ENCODE measurements at places on chromosomes 13 and 19.

DNA sequence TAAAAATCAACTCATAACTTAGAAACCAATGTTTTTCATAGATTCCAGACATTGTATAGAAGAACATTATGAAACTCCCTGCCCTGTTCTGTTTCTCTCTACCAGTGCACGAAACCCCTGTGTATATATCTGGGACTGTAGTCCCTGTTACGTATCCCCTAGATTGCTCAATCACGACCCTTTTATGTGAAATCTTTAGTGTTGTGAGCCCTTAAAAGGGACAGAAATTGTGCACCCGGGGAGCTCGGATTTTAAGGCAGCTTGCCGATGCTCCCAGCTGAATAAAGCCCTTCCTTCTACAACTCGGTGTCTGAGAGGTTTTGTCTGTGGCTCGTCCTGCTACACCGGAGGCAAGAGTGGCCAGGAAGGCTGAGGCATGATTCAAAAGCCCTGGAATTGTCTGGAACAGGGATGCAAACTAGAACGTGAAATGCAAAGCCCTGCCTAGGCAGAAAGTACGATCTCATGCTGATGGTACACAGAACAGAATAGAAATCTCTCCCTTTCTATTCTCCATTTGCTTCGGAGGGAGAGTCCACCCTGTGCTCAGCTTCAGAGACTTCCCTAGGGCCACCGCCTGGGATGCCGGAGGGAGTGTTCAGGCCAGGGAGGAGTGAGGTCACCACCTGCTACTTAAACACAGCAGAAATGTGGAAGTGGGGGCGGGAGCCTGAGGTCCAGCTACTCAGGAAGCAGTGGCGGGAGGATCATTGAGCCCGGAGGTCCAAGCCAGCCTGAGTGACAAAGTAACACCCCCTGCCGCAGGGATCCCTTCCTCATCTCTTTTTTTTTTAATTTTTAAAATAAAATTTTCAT lies 758 bp upstream of the ZNF888 start:
- DNase-seq: peak; percentile 41

DNA sequence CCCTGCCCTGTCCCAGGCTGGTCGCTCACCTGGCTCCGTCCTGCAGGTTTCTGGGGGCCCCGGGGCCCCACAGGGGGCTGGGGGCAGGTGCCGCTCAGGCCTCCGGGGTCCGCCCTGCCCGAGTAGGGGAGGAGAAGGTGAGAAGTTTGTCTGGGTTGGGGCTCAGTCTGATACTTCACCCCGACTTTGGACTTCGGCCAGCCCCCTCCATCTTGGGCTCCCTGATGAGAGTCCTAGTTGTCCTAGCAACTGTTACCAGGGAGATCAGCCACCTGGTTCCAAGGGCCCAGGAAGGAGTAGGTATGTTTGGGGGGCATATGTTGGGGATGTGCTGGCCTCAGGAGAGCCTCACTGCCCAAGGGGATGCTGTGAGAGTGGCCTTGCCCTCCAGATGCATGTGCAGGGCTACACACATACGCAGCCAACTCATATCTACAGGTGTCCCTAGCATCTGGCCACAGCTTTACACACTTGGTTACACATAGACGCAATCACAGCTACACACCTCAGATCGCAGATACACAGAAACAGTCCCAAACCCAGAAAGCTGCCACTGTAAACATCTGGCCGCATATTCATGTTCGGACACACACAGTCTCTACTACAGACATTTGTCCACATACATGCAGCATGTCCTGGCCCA lies 3.4 kb downstream of the NUMBL start:
- DNase-seq: no peak

- DNase-seq: no peak
Observed at GRCh38 chr13:92044351-92044750, 645.9 kb downstream of the GPC5 start.

- no peak for DNase-seq
Observed at GRCh38 chr13:95154413-95154886, 146.8 kb downstream of the ABCC4 start.

DNA sequence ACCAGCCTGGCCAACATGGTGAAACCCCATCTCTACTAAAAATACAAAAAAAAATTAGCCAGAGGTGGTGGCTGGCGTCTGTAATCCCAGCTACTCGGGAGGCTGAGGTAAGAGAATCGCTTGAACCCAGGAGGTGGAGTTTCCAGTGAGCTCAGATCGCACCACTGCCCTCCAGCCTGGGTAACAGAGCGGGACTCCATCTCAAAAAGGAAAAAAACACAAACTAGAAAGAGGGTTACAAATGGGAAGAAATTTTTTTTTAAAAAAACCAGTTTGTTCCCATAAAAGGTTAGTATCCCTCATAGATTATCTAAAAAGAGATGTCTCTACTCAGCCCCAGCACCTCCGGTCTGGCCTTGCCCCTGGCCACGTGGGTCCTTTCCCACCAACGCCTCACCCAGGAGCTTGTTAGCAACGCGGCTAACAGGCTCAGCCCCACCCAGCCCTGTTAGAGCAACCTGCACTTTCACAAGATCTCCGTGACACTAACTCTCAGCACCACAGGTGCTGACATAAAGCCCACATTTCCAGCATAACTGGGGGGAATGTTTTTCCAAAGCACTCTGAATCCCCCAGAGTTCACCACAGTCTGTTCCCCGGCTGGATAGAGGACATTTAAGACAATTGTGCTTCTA lies 4.3 kb downstream of the DMKN start:
- no peak for DNase-seq

- DNase-seq: no peak
Observed at GRCh38 chr13:25502551-25502950, 130.8 kb downstream of the ATP8A2 start.

GRCh38 chr19:55176076-55176475 lies 4.0 kb downstream of the SYT5 start:
- no peak for DNase-seq

DNA sequence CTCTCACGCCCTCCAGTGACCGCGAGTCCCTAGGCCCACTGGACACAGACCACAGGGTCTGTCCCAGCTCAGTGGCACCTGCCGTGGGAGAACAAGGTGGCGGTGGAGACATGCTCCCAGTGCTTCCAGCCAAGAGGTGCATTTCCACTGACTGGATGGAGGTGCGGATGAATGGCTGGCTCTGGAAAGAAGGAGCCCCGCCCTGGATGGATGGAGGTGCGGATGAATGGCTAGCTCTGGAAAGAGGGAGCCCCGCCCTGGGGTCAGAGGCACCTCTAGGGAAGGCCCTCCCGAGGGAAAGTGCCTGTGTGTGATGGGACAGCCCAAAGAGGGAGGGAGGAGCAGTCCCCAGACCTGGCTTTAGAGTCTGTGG lies 32.0 kb downstream of the NAXD start:
- DNase-seq: no peak

- no peak for DNase-seq
Observed at GRCh38 chr13:46265292-46265691, 53.6 kb downstream of the LRRC63 start.

DNA sequence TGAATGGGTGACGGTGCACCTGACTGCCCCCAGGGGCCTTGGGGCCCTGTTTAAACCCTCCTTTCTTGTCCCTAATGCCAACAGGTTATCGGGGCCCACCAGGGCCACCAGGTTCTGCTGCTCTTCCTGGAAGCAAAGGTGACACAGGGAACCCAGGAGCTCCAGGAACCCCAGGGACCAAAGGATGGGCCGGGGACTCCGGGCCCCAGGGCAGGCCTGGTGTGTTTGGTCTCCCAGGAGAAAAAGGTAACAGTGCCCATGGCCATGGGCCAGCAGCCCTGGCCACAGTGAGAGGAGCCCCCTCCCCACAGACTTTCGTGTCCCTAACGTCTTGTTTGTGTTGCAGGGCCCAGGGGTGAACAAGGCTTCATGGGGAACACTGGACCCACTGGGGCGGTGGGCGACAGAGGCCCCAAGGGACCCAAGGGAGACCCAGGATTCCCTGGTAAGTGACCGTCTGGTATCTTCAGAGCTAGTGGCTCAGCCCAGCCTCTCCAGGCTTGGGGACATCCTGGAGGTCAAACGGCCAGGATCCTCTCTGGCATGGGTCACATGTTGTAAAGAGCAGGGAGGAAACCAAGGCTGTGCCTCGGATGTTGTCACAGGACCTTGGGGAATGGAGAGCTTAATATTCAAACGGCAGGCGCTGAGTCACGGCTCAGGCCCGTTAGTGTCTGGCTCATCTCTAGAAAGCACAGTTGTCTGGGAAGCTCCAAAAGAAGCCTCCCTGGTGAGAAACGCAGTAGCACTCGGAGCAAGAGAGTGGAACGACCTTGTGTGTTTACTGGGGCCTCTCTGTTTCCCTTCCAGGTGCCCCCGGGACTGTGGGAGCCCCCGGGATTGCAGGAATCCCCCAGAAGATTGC lies 58.3 kb downstream of the RAB20 start:
- DNase-seq: no peak

GRCh38 chr19:611481-611868 lies 21.8 kb downstream of the HCN2 start:
- no peak for DNase-seq

DNA sequence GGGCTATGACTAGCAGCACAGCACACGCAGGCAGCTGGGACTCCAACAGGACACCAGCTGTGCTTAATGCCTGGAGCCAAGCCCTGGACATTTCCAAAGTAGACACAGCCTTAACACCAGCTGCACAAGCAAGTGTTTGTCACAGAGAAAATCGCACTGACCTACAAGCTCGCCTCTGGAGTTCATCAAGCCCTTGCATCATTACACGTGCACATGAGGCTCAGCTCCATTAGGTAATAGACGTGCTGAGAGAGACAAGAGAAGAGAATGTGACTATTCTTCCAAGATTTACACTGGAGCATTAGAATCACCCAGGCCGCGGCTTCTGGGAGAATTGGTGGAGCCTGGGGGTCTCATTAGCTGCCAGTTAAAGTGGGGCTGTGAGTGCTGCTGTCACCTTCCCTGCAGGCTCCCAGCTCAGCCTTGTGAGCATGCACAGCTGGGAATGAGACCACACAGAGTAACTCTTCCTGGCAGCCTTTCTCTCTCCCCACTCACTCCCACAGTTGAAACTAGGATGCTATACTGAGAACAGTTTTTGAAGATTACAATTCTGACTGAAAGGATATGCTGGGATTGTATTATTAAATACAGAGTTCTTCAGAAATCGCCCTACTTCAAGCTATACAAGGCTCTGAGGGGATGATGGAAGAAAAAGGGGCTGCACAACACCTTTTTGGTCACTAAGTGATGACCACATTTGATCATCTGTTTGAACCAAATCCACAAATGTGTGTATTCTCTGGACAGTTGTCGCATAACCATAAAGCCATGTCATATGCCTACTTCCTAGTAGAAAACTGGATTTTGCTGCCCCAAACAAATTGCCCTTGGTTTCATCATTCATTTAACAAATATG lies 10.5 kb downstream of the STOML3 start:
- DNase-seq: no peak

DNA sequence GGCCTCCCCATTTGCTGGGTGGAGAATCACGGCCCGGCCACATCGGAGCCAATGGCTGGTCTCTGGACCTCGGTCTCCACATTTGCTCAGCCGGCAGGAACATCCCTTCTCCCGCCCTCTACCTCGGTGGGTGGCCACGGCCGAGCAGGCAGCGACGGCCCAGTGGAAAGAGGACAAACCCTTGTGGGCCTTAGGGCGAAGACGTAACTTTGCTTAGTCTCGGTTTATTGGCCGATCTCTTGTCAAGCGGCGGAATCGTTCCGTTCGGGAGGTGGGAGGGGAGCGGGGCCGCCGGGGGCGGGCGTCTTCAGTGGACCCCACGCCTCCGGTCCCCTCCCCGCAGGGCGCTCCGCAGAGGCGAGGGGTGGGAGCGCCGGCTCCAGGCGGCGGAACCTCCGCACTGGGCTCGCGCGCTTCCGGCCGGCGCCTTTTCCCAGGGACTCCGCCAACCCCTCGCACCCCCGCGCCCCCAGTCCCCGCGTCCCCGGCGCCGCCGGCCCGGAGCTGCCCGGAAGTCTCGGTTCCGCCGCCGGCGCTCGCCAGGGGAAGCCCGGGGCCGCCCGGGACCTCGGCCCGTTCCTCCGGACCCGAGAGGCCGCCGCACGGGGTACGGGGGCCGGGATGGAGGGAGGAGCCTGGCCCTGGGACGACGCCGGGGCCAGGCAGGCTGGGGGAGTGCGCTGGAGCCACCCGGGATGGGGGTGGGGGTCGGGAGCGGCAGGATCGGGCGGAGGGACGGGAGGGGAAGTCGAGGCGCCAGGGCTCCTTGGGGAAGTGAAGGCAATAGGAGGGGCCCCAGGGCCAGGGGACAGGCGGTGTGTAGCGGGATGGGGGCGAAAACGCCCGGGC lies at the start of gene ZNF580:
Gene ZNF580, plus strand, starts transcription at position 426 of the 849 bp plus-strand sequence. CDS start 1,507 bp downstream, outside the sequence.
- peak; percentile 56 for DNase-seq

DNA sequence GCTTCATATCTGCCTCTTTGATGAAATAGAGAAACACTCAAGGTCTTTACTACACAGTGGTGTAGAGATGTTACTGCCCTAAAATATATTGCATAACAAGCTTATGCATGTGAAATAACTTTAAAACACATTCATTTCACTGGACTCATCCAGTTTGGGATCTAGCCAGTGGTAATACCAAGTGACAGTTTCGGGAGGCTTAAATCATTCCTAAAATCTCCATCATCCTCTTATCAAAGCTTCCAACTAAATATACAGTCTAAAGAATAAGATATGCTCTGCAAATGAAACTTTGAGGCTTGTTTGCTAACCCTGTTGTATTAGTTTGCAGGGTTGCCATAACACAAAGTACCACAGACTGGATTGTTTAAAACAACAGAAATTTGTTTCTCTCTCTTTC lies 52.8 kb downstream of the THSD1 start:
- no peak for DNase-seq

DNA sequence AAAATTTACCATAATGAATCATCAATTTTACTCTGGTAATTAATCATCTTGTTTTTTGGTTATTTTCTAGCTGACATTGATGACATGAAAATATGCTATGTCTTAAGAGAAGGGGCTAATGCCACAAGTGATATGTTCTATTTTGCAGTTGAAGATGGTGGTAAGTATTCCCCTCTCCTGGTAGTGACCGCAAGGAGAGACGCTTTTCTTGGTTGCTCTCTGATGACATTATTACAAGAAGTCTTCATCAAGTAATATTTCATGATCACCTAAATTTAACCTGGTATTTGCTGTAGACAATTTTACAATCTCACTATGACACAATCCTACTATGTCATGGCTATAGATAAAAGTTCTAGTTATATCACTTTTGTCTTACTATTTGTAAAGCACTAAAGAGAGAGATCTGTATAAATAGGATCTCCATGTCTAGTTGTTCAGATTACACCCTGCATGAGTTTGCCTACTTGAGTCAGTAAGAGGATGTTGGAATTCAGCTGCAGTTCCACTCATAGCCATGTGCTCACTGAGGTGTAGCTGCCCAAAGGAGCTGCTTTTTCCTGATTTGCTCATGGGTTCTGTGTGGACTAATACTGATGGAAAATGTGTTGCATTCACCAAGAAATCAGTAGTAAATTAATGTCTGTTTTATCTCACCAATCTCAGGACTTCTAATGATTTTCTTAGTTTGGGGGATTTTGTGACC lies 10.9 kb downstream of the FREM2 start:
- no peak for DNase-seq

- no peak for DNase-seq
Observed at GRCh38 chr13:101869553-101869952, 417.1 kb downstream of the ITGBL1 start.

- DNase-seq: peak; percentile 9
Observed at GRCh38 chr19:14786421-14786851, 8.1 kb upstream of the ADGRE2 start.

DNA sequence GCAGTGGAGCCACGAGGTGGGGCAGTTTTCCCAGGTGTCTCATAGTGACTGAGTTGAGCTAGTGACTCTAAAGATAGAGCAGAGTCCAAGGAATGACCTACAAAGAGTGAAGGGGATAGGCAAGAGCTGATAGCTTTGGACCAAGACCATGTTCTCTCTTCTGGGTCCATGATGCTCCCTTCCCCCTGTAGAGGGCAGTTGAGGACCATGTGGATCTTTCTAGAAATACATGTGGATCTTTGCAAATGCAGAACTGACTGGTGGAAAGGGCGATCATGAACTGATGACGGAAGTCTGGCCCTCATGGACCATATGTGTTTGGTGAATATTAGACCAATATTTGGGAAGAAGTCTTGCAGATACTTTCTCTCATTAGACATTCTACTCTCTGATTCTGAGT lies 6.9 kb downstream of the PSG1 start:
- no peak for DNase-seq
